ENCODE measurements at places on chromosomes 7 and 10.
A peak's percentile ranks its signal among the peaks of the same experiment; 100 is the strongest.

GRCh38 chr7:55504967-55505658 lies 67.2 kb downstream of the VOPP1 start:
- no peak for ATAC-seq

DNA sequence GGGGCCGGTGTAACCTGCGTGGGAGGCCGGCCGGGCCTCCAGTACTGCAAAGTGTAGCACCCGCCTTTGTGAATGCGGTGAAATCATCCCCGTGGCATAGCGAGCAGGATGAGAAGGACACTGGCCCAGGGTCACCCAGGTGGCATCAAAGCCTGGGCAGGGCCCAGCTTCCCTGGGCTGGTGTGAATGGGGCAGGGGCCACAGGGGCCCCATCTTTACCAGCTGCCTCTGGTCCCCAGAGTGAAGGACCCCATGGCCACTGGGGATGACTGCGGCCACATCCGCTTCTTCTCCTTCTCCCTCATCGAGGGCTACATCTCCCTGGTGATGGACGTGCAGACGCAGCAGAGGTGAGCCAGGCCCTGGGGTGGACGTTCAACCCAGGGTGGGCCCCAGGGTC lies 53.8 kb downstream of the RCC1L start:
- ATAC-seq: no peak

DNA sequence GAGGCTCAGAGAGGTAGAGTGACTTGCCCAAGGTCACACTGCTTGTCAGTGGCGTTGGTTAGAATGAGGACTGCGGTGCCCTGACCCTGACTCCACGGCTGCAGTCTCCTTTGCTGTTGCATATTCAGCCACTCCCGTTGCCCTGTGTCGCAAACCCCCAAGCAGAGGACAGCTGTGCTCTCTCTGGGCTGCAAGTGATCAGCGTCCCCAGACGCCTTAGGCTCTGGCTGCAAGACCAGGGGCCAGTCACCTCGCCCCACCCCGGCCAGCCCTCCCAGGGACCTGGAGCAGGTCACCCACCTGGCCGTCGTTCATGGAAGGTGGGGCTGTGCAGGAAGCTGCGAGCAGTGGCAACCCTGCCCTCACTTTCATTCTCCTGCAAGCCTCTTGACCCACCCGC lies 51.7 kb upstream of the NANOS1 start:
- no peak for ATAC-seq

- no peak for ATAC-seq
These were observed 932 bp downstream of the ESYT2 start for GRCh38 chr7:158828133-158829020.

- ATAC-seq: no peak
These were observed 108.1 kb downstream of the CCDC71L start for GRCh38 chr7:106552645-106553445.

DNA sequence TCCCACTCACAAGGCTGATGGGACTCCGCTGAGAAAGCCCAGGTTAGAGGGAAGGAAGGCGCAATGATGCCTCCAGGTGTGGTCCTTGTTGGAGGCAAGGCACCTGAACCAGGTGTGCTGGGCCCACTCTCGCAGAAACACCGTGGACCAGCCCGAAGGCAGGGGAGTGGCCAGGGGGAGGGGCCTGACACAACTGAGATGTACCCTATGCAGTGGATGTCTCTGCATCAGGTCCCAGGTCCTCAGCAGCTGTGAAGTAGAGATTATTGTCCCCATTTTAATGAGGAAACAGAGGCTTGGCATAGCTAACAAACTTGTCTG lies 32.0 kb downstream of the GBX1 start:
- no peak for ATAC-seq

DNA sequence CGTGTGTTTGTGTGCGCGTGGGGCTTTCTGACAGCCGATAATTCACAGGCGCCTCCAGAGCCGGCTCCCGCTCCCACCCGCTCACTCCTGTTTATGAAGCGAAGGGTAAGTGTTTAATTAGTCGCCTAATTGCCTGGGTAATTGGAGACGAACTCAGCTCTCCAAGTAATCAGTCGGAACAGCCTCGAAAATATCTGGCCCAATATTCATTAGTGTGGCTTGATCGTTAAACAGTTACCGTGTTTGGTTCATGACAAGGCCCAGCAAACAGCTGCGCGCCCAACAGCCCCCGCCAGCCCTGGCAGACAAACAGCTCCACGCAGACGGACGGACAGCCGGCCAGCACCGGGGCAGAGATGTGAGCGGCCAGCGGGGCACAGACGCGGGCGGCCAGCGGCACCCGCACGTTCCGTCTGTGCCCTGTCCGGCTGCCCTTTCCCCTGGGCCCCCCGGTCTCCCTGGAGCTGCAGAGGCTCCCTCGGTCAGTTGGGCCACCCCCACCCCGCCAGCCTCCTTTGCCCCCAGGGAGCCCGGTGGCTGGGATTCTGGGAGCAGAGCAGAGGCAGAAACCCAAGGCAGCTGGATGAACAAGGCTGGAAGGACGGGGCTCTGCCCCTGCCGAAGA lies 98.2 kb downstream of the UNCX start:
- no peak for ATAC-seq

DNA sequence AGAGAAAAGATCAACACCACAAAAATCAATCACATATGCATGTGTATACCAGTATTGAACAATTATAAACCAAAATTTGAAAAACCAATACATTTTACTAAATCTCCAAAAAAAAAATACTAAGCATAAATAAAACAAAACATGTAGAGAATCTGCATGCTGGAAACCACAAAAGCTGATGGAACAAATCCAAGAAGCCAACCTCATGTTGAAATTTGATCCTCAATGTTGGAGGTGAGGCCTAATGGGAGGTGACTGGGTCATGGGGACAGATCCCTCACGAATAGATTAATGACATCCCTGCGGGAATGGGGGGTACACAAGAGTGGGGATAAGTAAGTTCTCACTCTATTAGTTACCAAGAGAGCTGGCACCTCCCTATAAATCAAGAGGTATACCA lies 82.5 kb downstream of the OAT start:
- no peak for ATAC-seq

DNA sequence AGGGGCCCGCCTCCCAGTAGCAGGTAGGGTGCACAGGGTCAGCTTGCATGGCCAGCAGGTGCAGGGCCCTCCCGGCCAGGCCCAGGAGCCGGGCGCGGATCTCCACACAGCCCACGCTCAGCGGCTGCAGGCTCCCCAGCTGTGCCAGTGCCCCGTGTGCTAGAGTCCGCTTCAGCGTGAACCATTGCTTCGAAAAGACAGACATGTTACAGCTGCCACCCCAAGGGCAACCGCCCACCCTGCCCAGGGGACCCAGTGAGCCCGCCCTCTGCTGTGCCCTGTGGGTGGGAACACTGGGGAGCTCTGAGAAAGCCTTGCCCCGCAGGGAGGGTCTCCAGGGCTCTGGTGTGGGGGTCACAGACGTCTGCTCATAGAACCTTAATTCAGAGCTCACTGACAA lies 64.3 kb upstream of the NKX6-2 start:
- no peak for ATAC-seq

GRCh38 chr10:66925896-66926715 lies at the start of gene LRRTM3:
LRRTM3 (plus strand) TSS chr10:66926036.
- ATAC-seq: peak; percentile 87

- ATAC-seq: no peak
These were observed 172.5 kb downstream of the ELFN1 start for GRCh38 chr7:1842321-1843221.

- no peak for ATAC-seq
These were observed 1.9 kb upstream of the ARL4A start for GRCh38 chr7:12685550-12685949.

- no peak for ATAC-seq
These were observed 75.3 kb downstream of the EPC1 start for GRCh38 chr10:32271617-32272016.

DNA sequence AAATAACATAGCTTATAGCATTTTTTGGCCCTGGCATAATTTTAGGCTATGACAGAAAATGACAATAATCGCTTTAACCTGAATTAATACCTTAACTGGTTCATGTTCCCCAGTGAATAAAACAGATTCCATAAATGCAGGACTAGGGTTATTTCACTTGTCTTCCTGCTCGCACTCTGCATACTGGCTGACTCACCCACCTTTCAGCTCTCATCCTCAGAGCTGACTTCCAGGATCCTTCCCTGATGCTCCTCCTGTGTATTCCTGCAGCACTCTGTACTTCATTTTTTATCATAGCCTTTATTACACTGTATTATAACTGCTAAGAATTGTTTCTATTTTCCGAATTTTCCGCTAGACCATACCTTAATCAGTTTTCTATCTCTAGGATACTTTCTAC lies 123.7 kb downstream of the AVL9 start:
- ATAC-seq: no peak

- ATAC-seq: no peak
These were observed 101.2 kb upstream of the EFCAB10 start for GRCh38 chr7:105682341-105683060.

- ATAC-seq: no peak
These were observed 44.9 kb downstream of the FAS start for GRCh38 chr10:89035461-89035860.

GRCh38 chr7:151146761-151147160 lies 20.7 kb downstream of the GBX1 start:
- ATAC-seq: no peak

DNA sequence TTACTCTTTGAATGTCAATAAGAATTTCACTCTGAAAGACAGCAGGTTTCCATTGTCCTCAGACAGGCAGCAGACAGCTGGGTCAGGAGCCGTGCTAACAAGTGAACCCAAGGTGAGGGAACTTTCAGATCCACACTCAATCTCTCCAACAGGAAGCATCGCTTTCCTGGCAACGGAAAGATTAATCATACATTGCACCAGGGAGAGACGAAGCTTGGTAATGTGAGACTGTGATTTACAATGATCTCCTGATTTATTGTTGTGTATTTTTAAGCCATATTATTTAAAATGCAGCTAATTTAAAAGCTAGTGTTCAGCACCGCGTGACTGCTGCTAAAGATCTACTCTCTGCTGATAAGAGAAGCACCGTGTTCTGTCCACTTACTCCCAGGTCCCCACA lies 17.5 kb upstream of the NOM1 start:
- no peak for ATAC-seq

DNA sequence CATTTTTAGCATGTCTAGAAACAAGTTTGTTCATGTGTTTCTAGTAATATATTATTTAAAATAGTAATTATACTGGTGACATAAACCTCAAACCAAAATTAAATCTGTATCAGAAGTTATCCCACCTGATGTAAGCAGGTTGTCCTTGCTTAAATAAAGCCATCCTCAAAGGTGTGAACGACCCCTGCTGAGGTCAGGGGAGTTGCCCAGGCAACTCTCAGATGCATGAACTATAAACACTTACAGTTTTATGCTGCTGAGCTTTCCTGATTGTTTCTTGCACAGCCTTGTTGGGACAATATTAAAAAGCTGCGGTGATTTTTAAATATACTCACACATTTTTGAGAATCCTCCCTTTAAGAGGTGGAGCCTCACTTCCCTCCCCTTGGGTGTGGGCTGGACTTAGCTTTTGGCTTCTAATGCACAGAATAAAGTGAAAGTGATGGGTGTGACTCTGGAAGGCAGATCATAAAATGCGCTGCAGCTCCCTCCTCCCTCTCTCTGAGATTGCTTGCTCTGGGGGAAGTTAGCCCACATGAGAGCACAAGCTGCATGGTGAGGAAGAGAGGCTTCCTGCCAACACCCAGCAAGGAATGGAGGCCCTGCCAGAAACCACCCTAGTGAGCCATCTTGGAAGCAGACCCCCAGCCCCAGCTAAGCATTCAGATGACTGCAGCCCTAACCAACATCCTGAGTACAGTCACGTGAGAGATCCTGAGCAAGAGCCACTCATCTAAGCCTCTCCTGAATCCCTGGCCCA lies 152.7 kb downstream of the SKIDA1 start:
- ATAC-seq: peak; percentile 50

- ATAC-seq: no peak
These were observed 1.6 kb upstream of the GTF2I start for GRCh38 chr7:74655768-74656440.

GRCh38 chr10:133231946-133232574 lies 2.0 kb downstream of the UTF1 start:
- no peak for ATAC-seq

- ATAC-seq: no peak
These were observed 88.7 kb downstream of the SLIT1 start for GRCh38 chr10:97097084-97097433.

GRCh38 chr7:44415510-44415909 lies 74.9 kb downstream of the NUDCD3 start:
- ATAC-seq: peak; percentile 65

DNA sequence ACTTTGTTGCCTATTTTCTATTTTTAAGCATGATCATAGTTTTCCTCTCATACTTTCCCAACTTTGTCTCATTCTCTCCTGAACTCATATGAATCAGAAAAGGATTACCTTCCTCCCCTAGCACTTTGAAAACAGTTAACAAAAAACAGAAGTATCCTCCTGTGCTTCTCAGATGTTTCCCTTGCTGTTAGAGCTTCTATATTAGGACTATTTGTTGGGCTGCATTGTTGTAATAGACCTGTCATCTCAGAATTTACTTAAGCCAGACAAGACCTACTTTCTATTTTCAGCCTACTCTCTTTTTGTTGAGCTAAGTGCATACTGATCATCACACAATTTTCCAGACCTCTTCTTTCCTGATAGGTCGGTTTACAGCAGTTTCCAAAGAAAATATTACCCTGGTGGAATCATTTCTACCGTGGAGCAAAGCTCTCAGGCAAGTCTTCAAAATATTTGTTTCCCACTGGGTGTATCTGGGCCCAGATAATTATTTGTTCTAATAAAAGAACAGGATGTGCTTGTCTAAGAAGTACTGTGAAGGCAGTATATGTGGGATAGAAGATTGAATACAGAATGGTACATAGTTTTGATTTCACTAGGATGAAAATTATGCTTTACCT lies 411.9 kb upstream of the KLF6 start:
- ATAC-seq: peak; percentile 51

- ATAC-seq: no peak
These were observed 107.6 kb upstream of the PRSS58 start for GRCh38 chr7:142365410-142365842.

- ATAC-seq: no peak
These were observed 7.3 kb upstream of the KIAA1217 start for GRCh38 chr10:24201503-24202180.

GRCh38 chr10:69043931-69044531 lies 43.9 kb upstream of the SRGN start:
- peak; percentile 30 for ATAC-seq

- no peak for ATAC-seq
These were observed 198.1 kb upstream of the PPP2R2D start for GRCh38 chr10:131702531-131703356.

Data from activated T-helper 17 cell treated with anti-CD3 and anti-CD28 coated beads, Interleukin-2, amount 50 U/mL, for 72 hours (primary cell).